Ecto neural progenitor cell (in vitro differentiated cells): ENCODE measurements at places on chromosomes 11 and 22.

- no peak for DNase-seq
Measured at GRCh38 chr11:1893581-1894359, 2.1 kb upstream of the PRR33 start.

GRCh38 chr11:61747192-61747966, 5.1 kb upstream of the MYRF start:
- DNase-seq: peak; percentile 89

DNA sequence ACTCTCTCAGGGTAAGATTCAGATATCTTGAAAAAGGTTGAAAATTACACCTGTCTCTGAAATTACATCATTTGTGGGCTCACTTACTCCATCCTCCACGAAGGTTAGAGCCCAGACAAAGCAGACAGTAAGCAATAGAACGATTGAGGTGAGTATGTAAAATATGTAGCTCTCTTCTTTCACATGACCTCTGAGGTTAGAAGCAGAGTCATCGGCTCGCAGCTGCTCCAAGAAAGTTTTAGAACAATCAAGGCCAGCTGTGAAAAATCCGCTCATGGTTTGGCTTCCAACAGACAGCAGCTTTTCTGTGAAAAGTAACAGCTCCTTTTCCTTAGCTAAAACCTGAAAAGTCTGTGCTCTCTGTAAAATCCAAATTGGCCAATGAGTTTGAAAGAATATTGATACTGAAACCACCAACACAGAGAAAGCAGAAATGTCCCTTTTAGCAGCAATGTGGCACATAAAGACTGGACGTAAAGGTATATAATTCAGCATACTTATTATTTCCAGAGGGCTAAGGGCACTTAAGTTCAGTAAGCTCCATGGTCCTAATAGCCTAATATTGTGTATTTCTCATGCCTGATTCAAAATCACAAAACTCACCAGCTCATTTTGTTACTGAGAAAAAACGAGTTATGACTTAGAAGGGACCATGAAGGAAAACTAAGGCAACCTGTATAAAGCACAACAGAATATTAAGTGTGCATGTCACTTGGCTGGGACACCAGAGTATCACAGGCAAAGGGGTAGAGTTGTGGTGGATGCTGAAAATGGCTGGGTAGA, 78.2 kb downstream of the FAM76B start:
- DNase-seq: no peak

- DNase-seq: no peak
Measured at GRCh38 chr11:65077451-65077850, 6.4 kb downstream of the CDCA5 start.

- no peak for DNase-seq
Measured at GRCh38 chr11:901452-902061, 9.1 kb downstream of the CHID1 start.

DNA sequence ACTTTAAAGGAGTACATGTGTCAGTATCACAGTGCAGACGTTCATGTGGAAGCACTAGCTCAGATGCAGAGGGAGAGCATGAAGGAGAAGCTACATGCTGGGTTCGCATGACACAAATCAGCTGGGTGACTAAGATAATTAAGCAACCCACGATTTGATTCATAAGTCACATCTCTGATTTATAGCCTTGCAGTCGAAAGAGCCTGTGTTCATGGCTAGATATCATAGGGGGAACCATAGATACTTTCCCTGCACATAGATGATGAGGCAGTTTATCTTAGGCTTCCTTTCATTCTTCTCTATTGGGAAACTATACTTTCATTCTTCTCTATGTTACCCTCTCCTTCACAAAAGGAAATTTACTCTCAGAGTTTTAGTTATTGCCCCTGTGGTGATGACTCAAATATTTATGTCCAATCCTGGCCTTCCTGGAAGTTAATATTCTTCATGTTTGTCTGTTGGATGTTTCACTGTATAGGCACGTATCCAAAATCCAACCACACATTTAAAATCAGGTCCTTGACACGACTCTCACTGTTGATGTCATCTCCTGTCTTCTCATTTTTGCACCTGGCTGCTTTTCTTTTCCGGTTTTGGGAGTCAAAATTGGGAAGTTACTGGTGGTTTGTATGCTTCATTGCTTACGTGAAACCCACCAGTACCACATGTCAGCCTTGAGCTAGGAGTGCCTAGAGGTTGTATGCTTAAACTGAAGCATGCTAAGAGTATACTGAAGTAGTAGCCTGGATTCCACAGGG, 56.3 kb upstream of the SLC5A12 start:
- no peak for DNase-seq

DNA sequence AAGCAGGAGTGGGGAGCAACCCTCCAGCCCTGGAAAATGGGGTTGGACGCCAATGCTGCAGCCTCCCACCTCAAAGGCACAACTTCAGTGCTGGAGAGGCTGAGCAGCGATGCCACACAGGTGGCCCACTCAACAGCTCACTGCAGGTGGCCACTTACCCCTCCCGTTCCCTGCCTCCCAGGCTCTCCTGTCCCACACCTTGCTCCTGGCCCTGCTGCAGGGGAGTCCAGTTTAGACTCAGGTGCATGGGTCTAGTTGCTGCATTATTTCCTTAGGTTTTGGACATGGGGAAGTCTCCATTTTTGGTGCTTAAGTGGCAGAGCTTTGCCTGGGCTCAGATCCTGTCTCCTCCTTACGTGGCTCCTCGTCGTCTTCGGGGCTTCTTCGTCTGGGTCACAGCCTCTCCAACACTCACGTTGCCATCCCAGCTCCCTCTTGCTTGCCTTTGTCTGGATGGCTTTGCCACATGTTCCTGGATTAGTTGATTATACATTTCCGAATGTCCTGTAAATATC, 898.3 kb downstream of the BRD1 start:
- peak; percentile 38 for DNase-seq

DNA sequence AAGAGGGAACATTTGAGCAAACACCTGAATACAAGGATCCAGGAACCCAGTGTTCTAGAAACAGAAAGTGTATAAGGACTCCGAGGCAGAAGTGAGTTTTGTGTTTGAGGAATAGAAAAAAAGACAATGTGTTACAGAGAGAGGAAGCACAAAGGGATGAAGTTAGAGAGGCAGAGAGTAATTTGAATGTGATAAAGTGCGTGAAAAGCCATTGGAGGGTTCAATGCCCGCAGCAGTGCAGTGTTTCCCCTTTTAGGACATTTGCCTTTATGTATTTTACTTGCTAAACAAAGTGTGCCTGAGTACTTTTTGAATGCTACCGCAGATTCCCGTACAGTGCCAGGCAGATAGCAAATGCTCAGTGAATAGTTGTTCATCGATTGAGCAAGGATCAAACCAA, 508.5 kb downstream of the RAB38 start:
- DNase-seq: no peak

DNA sequence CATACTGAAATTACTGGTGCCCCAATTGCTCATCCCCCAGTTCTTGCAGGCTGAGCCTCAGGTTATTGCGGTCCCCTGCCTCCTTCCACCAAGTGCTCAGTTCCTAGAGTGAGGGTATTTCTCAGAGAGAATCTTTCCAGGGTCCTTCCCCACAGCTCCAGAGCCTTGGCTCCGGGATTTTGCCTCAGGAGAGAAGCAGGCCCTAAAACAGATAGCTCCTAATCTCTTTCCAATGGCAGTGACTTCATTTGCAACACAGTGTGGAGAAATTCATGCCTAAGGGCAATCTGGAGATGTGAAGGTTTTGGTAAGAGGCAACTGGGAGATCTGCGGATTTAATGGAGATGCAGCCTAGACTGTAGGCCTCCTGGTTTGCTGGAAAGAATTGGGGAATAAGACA, 2.9 kb downstream of the NF2 start:
- no peak for DNase-seq

GRCh38 chr11:131462622-131463021, 92.2 kb downstream of the NTM start:
- no peak for DNase-seq

GRCh38 chr22:45787759-45788158, 116.1 kb downstream of the ATXN10 start:
- DNase-seq: no peak

GRCh38 chr22:47345025-47345424, 582.6 kb downstream of the TBC1D22A start:
- DNase-seq: peak; percentile 12

- no peak for DNase-seq
Measured at GRCh38 chr11:62428871-62429560, 10.2 kb downstream of the SCGB1A1 start.

DNA sequence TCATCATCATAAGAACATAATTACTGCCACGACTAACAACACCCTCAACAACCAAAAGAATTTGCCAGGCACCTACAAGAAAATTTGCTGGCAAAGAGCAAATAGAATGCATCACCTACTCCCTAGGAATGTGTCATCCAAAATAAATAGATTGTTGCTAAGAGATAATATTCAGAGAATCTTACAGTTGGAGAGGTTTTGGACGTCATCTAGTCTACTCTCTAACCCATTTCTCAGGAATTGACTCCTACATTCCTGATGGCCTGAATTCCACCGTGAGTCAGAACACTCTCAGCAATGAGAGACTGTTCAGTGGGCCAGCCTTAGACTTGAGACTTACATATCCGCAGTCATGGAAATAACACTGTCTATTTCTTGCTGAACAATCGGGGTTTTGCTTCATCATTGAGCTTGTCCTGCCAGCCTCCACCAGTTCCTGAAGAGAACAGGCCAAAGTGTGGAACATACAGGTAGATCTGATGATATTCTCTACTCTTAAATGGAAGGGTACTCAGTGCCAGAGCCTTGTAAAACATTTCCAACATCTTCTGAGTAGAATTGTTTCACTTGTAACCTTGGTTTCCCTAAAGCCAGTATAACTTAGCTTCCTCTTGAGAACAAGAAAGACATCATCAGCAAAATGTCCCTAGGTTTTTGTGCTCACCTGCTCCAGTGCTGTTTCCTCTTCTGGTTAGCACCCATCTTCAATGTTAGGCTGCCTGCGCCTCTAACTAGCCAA, 8.3 kb downstream of the KIRREL3 start:
- DNase-seq: no peak

DNA sequence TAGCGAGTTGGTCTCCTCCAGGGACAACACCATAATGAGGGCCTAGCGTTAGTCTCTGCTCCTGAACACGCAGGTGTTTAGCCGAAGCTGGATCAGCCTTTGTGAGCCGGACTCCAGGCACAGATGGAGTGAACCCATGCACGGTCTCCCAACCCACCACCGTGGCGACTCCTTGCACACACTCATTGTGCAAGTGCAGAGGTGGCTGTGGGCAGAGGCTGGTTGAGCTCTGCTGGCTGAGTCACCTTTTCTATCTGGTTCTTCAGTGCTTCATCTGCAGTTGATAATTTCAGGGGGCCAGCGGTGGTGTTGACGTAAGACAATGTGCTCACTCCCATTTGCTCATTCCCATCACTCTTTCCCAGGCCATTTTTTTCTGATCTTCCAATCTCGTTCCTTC, 72.1 kb upstream of the SLC22A12 start:
- no peak for DNase-seq

- no peak for DNase-seq
Measured at GRCh38 chr11:110509472-110509871, 79.7 kb downstream of the FDX1 start.

GRCh38 chr22:35218079-35218478, 39.2 kb upstream of the HMGXB4 start:
- DNase-seq: no peak

GRCh38 chr22:32712644-32713355, 88.7 kb upstream of the TIMP3 start:
- DNase-seq: no peak

DNA sequence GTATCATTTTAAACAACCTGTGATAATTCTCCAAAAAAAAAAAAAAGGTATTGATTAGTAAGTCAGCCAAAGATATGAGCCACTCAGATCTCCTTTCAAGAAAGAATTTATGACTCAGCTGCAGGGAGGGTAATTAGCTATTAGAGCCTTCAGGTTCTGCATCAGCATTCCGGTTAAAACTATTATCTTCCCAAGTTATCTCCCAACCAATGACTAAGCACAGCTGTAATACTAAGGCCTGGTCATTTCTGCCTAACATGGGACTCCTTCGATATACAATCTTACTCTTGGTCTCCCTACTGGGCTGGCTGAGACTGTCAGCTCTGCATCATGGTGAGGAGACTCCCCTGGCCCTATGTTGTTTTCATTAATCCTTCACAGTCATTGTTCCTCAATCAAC, 60.4 kb downstream of the SBF2 start:
- DNase-seq: no peak

DNA sequence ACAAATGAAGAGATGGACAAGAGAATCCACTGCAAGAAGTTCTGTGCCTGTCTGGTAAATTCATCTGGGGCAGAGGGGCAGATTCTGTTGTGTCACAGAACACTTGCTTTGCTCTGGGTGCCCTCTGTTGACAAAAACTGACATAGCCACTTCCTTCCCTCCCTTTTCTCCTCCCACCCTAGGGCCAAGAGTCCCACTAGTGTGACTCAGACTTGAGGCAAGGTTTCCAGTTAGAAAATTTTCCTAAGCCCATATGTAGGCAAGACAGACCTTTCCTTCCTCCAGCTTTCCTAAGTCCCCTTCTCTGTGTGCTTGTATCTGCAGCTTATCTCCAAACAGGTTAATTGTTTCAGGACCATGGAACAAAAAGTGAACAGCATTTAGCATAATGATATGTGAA, 106.8 kb downstream of the RBFOX2 start:
- peak; percentile 58 for DNase-seq

DNA sequence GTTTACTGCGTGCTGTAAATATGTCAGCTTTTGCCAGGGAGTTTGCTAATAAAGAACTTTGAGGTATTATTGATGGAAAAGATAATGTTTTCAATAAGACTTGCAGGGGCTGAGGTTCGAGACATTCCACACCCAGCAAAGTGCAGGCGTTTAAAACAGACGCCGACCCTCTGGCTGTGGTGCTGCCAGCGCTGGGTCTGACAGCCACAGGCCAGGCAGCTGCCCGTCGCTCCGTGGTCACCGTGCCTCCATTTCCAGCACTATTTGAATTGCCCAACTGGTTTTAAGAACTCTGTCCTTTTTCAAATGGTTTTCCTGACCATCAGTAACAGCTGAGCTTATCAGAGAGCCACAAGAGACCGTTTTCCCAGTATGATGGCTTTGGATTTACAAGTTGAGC, 28.1 kb upstream of the ALX4 start:
- DNase-seq: no peak

DNA sequence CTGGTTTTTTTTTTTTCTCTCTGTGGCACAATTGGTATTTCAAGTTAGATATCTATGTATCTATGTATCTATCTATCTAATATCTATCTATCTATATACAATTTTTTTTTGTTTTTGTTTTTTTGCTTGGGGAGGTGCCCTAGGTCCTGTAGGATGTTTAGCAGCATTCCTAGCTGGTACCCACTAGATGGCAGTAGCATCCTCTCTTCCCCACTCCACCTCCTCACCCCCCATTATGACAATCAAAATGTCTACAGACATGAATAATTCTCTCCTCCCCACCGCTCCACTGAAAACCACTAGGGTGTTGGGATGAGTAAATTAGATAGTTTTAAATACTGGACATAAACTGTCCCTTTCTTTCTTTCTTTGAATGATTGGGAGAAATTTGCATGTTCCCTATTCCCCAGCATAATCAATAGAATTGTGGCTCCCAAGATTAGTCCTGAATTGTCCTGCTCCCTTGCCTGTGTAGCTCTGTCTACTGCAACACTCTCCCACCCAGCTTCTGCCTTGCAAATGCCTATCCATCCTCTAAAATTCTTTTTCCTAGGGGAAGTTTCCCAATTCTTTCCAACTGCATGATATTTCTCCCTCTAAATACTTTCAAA, 1152.4 kb downstream of the LRRC4C start:
- no peak for DNase-seq
